ENCODE measurements at places on chromosomes 7 and 10.
A peak's percentile ranks its signal among the peaks of the same experiment; 100 is the strongest.

DNA sequence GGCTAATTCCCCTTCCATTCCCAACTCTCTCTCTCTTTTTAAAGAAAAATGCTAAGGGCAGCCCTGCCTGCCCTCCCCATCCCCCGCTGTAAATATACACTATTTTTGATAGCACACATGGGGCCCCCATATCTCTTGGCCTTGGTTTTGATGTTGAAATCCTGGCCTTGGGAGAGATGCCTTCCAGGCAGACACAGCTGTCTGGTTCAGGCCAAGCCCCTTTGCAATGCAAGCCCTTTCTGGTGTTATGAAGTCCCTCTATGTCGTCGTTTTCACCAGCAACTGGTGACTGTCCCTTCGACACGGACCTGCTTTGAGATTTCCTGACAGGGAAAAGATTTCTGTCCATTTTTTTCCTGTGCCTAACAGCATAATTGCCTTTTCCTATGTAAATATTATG lies 3.0 kb downstream of the ADRA2A start:
- DNase-seq, result no peak

GRCh38 chr7:80748363-80749042 lies 110.1 kb downstream of the CD36 start:
- DNase-seq, result no peak

GRCh38 chr7:101744588-101744987 lies 72.8 kb upstream of the CUX1 start:
- DNase-seq, result no peak

GRCh38 chr7:128794436-128794835 lies 2.7 kb downstream of the CCDC136 start:
- DNase-seq, result no peak

DNA sequence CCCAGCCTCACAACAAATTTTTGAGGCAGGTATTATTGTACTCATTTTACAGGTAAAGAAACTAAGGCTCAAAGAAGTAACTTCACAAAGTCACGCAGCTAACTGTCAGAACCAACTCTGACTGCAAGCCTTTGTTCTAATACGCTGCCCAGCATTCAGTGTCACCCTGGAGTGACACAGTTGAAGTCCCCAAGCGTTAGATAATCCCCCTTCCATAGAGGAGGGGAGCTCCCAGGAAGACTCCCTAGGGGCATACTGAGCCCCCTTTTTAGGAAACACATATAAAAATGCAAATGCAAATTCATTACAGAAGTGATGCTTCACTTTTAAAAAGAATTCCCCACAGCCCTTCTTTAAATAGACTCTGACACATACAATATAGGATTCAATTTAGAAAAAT lies 101.0 kb upstream of the MACROH2A2 start:
- DNase-seq, result no peak

DNA sequence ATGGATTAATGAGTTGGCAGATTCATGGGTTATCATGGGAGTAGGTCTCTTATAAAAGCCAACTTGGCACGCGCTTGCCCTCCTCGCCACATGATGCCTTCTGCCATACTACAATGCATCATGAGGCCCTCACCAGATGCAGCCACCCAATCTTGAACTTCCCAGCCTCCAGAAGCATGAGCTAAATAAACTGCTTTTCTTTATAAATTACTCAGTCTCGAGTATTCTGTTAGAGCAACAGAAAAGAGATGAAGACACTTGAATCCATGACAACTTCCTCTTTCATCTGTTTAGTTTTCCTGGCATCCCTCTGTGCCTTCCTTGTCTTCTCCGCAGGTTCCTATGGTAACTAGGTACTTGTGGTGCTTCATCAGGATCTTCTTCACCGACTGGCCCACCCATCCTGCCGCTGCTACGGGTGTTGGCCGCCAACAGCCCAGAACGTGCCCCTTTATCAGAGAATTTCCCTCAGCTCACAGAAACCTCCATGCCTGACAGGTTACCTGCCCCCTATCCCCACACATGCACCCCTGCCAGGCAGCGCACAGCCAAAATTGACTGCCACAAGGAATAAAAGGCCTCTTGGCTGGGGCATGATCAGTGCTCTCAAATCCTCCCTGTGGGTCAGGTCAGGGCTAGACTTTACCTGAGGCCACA lies 28.0 kb upstream of the PPIF start:
- DNase-seq, result no peak

GRCh38 chr7:18390535-18390907 lies 105.0 kb upstream of the HDAC9 start:
- DNase-seq, result no peak

DNA sequence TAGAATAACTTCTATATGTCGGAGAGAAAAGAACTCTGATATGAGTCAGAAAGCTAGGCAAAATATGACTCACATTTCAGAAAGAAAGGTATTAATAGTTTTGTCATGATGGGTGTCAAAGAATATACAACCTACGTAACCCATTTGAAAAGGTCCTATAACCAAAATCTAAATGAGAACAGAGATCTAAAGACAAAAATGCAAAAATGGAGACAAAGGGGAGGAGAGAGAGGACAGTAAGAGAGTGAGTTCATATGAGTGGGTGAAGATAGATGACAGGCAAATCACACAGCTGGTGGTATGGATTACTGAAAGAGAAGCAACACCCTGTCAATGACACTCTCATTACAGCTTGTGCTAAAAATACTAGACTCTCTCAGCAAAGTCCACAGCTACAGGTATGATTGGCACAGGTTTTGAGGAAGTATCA lies 25.6 kb downstream of the ANKMY2 start:
- no peak for DNase-seq

GRCh38 chr7:63900394-63901203 lies 98.0 kb upstream of the ZNF722 start:
- DNase-seq, result no peak

GRCh38 chr7:91206361-91206960 lies 57.8 kb upstream of the FZD1 start:
- DNase-seq, result no peak

DNA sequence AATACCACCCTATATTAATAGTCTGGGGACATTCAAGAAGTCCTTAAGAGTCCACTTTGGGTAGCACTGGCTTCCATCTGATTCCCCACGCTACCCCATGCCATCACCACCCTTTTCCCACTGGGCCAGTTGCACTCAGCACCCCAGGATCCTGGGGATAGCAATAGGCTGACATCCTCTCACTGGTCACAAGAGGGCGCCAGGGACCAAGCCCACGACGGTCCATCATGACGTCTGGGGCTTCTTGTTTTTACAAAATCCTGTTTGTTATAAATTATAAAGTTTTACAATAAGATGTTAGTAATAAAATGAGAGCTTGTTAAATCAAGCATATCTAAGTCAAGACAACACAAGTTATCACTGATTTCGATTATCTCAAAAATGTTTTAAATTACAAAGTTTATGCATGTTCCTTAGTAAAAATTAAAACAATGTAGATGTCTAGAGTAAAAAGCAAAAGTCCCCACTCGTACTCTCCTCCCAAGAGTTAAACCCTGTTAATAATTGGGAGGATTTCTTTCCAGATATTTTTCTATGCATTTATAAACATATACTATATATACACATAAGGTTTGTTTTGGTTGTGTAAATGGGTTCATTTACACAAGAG lies 15.4 kb downstream of the GPNMB start:
- peak; percentile 85 for DNase-seq

GRCh38 chr7:45709168-45710042 lies 135.2 kb downstream of the ADCY1 start:
- no peak for DNase-seq

DNA sequence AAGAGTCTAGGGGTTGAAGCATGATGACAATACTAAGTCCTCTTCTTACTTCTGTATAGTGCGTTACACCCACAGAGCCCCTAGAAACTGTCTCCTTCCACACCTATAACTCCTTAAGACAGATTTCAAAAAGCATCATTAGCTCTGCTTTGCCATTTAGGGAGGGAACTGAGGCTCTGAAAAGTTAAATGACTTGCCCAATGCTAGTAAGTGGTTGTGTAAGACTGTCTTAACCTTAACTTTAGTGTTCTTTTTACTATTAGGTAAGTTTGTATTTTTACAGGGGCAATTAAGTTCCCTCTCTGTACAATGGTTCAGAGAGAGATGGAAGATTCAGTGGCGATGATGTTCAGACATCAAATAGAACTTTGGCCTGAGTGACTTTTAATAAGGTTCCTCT lies 72.7 kb upstream of the ASAH2 start:
- DNase-seq, result no peak

DNA sequence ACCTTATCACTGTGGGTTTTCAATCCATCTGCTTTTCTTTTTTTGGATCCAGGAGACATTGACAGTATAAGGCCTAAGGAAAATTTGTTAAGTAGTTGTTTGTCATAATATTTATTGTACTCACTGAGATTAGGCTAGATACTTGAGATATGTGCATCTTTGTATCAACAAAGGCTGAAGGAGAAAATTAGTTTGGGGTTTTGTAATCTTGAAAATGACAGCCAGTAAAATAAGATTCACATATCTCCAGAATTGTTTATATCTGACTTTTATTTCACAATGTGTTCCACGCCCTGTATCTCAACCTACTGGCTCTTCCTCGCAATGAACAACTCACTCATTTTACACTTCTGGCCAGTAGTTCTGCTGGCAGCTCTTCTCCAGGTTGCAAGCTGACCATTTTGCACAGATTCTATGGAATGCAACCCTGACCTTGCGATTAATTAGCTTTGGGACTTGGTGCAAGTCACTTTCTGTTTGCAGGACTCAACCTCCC lies 132.7 kb downstream of the GATA3 start:
- no peak for DNase-seq

- no peak for DNase-seq
Measured at GRCh38 chr7:155586843-155587440, 40.6 kb upstream of the CNPY1 start.

- DNase-seq, result no peak
Measured at GRCh38 chr7:102061354-102061945, 225.2 kb upstream of the SH2B2 start.

DNA sequence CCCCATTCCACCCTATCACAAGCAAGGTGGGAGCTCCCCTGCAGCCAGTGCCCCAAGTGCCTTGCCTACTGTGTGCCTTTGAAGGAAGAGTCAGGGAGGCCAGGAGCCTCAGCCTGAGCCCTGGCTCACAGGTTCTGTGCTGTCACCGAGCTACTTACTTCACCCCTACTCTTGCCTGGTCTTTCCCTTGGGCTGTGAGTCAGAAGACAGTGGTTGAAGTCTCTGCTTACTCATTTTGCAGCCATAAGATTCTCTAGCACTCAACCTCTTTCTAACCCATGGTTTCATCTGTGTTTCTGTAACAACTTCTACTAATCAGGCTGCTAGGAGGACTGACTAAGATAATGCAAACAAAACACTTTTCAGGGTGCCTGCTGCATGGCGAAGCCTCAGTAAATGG lies 114.5 kb downstream of the PLCE1 start:
- DNase-seq, result no peak

GRCh38 chr10:30219971-30220751 lies 128.9 kb downstream of the MTPAP start:
- peak; percentile 43 for DNase-seq

DNA sequence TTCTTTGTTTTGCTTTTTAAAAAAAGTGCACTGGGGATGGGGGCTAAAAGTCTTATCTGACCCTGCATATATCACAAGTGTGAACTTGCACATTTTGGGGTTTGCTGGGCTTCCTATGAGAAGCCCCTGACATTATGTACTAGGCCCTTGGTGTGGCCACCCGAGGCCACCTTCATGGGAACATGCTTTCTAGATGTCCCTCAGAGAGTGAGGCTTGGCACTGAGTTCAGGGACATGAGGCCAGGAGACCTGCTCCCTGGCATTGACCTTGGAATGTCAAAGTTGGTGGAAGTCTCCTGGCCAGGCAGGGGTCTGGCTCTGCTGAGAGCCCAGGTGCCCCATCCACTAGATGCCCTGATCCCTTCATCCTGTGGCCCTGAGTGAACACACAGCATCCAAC lies 536.2 kb downstream of the TCERG1L start:
- no peak for DNase-seq

- peak; percentile 45 for DNase-seq
Measured at GRCh38 chr10:111756217-111757061, 427.1 kb downstream of the GPAM start.

DNA sequence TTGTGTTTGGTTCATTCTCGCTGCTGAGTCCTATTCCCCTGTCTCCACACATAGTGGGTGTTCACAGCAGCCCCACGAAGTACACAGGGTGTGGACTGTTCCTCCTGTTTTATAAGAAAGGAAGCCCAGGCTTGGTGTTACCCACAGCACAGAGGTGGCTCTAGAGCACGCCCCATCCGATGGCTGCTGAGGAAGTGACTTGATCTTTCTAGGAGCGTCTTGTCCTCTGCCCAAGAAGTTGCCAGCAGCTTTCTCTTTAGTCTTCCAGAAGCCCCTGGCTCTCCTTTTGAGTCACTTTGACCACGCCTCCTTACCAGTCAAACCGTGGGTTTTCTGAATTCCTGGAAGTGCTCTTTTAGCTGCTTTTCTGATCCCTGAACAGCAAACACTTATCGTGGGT lies 94.0 kb downstream of the GRK5 start:
- no peak for DNase-seq

DNA sequence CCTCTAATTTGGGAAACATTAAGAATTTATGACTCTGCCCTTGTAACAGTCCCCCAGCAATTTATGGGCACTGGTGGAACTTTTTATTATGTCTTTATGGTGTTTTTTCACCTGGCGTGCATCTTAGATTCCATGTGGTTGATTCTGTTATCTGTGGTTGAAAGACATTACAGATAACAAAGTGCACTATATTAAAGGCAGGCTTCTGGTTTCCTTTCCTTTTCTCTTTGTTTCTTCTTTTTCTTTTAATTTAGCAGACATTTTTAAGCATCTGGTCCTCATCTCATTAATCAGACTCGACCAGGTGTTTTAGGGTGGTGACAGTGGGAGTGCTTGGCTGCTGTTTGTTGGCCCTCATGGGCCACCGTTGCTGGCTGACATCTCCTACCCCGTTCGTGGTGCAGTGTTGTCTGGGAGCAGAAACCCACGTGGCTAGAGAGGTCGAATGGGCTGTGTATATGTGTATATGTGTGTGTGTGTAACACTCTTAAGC lies 77.4 kb downstream of the LRMDA start:
- no peak for DNase-seq

DNA sequence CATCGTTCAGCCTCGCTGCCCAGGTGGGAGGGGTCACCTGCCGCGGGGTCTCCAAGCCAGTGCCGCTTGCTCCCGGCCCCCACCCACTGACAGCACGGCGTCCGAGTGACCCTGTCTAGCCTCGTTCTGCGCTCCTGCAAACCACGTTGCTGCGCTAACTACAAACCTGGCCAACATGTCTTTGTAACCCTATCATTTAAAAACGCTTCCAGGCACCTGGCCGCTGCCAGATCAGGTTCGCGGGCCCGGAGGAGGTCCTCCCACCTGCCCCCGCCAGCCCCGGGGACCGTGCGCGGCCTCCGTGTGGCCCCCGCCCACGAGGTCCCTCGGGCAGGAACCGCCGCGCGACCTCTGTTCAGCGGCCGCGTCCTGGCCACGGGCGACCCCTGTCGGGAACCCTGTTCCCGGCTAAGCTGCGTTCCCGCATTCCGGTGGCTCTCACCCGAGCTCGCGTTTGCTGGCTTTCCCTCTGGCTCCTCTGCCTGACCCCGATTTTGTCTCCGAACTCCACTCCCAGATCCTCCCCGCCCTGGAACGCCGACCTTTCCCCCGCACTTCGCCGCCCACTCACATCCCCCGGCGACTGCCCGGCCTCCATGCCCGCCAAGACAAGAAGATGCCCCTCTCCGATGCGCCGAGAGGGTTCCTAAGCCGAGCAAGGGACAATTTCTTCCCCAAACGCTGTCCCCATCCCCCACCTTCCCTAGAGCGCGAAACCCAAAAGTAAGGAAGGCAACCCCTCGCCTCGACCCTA lies 2.4 kb downstream of the SFMBT2 start:
- DNase-seq, result no peak

- DNase-seq, result no peak
Measured at GRCh38 chr10:97644936-97645335, 4.5 kb downstream of the PI4K2A start.

All from HuH-7 (cell line).